H1 (cell line): ENCODE measurements at places on chromosomes 7 and 10.

DNA sequence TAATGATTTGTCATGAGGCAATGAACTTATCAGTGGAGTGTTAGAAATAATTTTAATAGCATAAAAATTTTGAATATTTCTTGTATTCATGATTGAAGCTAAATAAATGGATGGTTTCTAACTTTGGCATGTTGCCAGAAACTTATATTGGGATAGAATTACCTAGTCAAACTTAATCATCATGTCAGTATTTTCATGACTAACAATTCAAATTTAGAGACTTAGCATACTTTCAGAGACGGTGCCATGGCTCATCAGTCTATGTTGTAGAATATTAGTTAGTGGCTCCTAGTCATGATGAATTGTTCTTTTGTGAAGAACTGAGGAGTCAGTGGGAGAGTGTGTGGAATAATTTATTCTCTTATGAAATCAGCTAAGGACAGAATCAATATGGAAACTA, 599.6 kb upstream of the POT1 start:
- DNase-seq: no peak
- no peak overlapping the region for H3K27ac ChIP-seq
- H3K4me1 ChIP-seq: no peaks in the 10 kb centered on the region
- no peak overlapping the region for H3K4me3 ChIP-seq
- no peaks in the 10 kb centered on the region for H3K27me3 ChIP-seq
- no peaks in the 10 kb centered on the region for H3K36me3 ChIP-seq

GRCh38 chr10:108230478-108231170, 1066.1 kb upstream of the SORCS1 start:
- no peaks in the 10 kb centered on the region for H3K27me3 ChIP-seq
- DNase-seq: no peak
- no peaks in the 10 kb centered on the region for H3K4me1 ChIP-seq
- no peak overlapping the region for H3K4me3 ChIP-seq

DNA sequence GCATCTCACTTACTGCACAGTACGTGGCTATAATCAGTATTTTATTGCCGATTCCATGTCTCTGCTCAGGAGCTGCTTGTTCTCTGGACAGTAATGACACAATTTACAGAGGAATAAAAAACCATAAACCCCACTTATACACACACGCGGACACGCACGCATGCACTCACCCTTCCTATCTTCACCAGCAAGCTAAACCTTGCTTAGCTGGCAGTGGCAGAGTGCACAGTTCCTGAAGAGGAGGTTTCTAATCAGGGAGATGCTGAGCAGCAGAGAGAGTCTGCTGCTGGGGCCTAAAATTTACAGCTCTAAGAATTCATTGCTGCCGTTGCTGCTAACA, 66.3 kb downstream of the SND1 start:
- no peak for DNase-seq
- H3K4me3 ChIP-seq: no peak overlapping the region
- H3K4me1 ChIP-seq: no peaks in the 10 kb centered on the region

DNA sequence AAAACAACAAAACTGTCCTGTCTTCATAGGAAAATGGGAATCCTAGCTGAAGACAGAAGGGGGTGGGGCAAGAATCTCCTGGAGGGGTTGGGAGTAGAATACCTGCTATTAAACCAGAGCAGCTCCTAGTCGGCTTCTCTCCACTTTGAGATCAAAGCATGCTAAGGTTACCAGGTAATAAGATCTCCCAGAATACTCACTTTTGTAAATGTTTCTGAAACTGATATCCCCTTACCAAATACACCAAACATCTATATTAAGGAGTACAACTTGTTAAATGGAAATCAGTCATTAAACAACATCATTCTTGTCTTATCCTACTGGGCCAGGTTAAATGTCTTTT, 29.5 kb upstream of the DAGLB start:
- no peak overlapping the region for H3K27ac ChIP-seq
- no peak for DNase-seq
- H3K36me3 ChIP-seq: no peaks in the 10 kb centered on the region; the same call in 1 of the 2 replicates
- H3K4me1 ChIP-seq: no peaks in the 10 kb centered on the region

GRCh38 chr7:79982141-79982770, 152.4 kb upstream of the GNAI1 start:
- no peaks in the 10 kb centered on the region for H3K36me3 ChIP-seq
- H3K4me3 ChIP-seq: no peak overlapping the region
- no peaks in the 10 kb centered on the region for H3K27me3 ChIP-seq
- DNase-seq: no peak
- no peak overlapping the region for H3K27ac ChIP-seq

- H3K4me1 ChIP-seq: no peaks in the 10 kb centered on the region
- H3K4me3 ChIP-seq: no peak overlapping the region
- H3K27ac ChIP-seq: no peak overlapping the region
- H3K36me3 ChIP-seq: no peaks in the 10 kb centered on the region
Measured at GRCh38 chr7:50174948-50175347, 81.9 kb upstream of the ZPBP start.

DNA sequence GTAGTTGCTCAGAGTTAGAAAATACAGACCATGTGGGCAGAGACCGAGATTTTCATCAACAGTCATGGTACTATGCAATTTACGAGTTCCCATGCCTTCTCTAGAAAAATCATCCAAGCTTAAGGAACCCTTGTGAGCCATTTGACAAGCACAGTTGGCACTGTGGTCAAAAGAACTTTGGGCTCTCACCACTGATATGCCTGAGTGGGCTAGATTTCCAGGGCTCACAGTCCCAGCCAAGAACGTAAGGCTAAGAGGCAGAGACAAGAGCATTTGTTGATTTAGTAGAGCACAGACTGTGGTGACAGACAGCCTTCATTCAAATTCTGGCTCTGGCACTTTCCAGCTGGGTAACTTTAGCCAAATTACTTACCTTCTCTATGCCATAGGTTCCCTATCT, 407.0 kb downstream of the SORCS1 start:
- no peak for DNase-seq
- no peaks in the 10 kb centered on the region for H3K36me3 ChIP-seq
- no peak overlapping the region for H3K27ac ChIP-seq
- no peaks in the 10 kb centered on the region for H3K4me1 ChIP-seq
- no peak overlapping the region for H3K4me3 ChIP-seq

DNA sequence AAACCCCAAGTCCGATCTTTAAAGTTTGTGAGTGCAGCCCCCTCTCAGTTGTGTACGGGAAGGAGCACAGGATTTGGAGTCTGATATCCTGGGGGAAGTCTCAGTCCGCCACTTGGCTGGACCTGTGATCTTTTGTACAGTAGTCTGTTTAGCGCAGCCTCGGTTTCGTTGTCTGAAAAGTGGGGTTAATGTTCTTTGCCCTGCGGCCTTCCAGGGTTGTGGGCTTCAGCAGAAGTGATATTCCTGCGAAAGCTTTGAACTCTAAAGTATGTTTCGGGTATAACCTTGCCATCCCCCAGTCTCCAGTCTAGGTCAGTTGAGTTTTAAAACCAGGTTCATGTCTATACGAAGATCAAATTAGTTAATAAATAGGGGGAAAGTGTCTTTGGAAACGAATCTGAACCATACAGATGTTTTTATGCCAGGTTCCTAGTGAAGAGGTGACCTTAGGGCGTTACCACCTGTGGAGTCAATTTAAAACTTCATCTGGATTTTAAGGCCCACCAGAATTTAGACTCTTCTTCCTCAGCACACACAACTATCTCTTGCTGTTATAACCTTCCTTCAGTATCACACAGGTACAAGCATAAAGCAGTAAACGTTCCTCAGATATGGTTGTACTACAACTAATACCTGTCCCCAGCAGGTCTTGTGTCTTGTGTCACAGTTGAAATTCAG, 904 bp downstream of the R3HCC1L start:
- peak overlapping the region; percentile 92 for H3K4me3 ChIP-seq
- H3K27ac ChIP-seq: no peak overlapping the region
- H3K4me1 ChIP-seq: no peaks in the 10 kb centered on the region
- no peaks in the 10 kb centered on the region for H3K27me3 ChIP-seq

DNA sequence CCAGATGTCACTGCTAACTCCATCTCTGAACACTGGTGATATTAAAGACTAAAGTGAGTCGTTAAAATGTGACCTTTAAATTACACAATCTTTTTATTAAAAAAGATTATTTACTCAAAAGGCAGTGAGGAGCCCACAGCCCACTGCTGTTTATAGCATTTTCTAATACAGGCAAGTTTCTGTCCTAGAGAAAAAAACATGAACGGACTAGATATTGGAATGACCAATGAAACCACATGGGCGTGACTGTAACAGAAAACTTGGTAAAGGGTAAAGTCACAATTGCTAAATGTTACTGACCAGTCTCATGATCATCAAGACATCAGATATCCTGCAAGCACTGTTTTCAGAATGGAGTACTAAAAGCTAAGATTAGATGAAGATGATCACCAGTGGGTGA, 78.7 kb downstream of the FEZF1 start:
- no peak overlapping the region for H3K4me3 ChIP-seq
- no peaks in the 10 kb centered on the region for H3K4me1 ChIP-seq
- H3K27ac ChIP-seq: no peak overlapping the region
- no peaks in the 10 kb centered on the region for H3K36me3 ChIP-seq
- no peaks in the 10 kb centered on the region for H3K27me3 ChIP-seq

GRCh38 chr7:17939211-17939605, 1.1 kb downstream of the SNX13 start:
- H3K27ac ChIP-seq: peak overlapping the region; percentile 82; the same call in 1 of the 2 replicates
- H3K4me3 ChIP-seq: peak overlapping the region; percentile 98
- no peaks in the 10 kb centered on the region; the same call in 1 of the 2 replicates for H3K4me1 ChIP-seq
- no peaks in the 10 kb centered on the region for H3K36me3 ChIP-seq
- no peaks in the 10 kb centered on the region for H3K27me3 ChIP-seq

DNA sequence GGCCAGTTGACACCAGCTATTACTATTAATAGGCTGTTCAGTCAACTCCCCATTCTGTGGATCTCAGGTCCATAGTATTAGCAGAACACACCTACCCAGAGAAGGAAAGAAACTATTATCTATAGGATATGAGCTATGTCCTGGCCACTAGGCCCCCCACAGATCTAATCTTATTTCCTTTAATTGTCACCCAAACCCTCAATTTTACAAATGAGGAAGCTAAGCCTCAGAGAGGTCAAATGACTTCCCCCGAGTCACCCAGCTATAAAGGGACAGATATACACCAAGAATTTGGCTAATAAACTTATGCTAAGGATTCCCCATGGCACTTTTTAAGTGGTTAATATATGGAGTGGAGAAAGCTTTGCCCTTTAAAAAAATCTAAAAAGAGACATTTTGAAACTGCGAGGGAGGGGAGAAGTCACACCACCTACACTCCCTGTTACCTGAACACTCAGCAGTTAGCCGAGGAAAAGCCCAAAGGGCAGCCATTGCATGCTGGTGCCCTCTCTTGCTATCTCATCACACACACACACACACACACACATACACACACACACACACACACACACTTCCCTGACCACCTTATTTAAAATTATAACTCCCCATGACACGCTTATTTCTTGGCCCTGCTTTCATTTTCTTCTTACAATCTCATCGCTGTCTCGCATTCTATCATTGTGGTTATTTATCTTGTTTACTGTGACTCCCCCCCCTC, 157.0 kb upstream of the ADO start:
- no peaks in the 10 kb centered on the region for H3K27me3 ChIP-seq
- H3K4me1 ChIP-seq: no peaks in the 10 kb centered on the region
- no peaks in the 10 kb centered on the region for H3K36me3 ChIP-seq
- no peak overlapping the region for H3K4me3 ChIP-seq
- DNase-seq: no peak
- H3K27ac ChIP-seq: no peak overlapping the region
